H1 (cell line): ENCODE measurements at places on chromosomes 11 and 22. TPM values are rescaled to one million over a fixed set of nuclear protein-coding genes. Genes with fewer than 3 reads are reported as not detected.
A peak's percentile ranks its signal among the peaks of the same experiment; 100 is the strongest.

DNA sequence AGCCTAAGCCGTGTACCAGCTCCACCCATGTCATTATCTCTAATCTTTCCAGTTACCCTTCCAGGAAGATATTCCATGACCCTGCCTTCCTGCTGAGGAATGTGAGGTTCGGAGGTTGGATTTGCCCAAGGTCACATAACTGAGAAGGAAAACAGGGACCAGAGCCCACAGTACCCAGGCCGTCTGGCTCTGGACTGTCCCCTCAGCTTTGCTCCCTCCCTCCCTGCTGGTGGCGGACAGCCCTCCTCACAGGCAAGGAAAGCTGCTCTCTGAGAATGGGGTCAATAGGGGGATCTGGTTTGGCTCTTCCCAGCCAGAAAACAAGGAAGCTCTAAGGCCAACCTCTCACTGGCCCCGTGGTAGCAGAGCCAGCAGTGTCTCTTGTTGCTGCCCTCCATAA lies 63.3 kb downstream of the SYN3 start:
- peak; percentile 41 for DNase-seq

The MFRP gene
- not detected in 2 replicates for total RNA-seq

DNA sequence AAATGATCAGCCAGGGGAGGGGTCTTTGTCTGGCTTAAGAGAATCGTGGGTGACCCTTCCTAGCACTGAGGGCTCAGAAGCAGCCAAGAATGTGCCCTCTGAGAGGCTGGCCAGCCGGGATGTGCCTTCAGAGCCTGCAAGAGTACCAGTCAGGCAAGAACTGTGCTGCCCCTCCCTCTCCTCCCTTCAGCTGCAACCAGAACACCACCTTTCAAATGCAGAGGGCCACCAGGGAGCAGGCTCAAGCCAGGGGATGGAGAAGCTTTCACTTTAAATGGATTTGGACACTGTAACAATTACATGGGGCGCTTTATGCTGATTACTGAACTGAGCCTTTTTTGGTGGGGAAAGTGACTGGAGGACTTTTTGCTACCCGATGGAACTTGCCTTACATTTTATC lies 44.9 kb upstream of the TENM4 start:
- peak; percentile 60 for DNase-seq

The NRGN gene
- total RNA-seq = 0.60 and 0.75 TPM in 2 replicates

DNA sequence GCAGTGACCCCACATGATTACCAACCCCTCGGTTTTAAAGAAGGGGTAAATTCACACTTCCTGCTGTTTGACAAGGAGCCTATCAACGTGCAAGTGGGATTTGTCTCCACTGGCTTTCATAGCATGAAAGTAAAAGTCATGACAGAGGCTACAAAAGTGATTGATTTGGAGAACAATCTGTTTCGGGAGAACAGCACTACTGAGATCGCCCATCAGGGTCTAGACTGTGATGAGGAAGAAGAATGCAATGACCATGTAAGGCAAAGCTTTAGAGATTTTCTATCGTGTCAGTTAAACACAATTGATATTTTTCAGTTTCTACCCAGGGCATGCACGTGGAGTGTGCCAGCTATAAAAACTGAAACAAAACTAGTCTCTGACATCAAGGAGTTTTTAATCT lies 41.7 kb downstream of the HORMAD2 start:
- DNase-seq = no peak

- no peak for DNase-seq
Observed at GRCh38 chr11:133951327-133952198, 5.2 kb downstream of the IGSF9B start.

The BTG4 gene
- not detected in 2 replicates for total RNA-seq
